Epithelial cell of proximal tubule (primary cell): ENCODE measurements at places on chromosomes 1 and 21. TPM values are rescaled to one million over a fixed set of nuclear protein-coding genes. Genes with fewer than 3 reads are reported as not detected.

YBEY gene
- 7.0 and 10.9 TPM in 2 replicates for total RNA-seq

LCE2C gene
- total RNA-seq: not detected in 2 replicates

CCDC181 gene
- total RNA-seq: 2.0 and 3.5 TPM in 2 replicates

NFASC gene
- total RNA-seq: 0.29 TPM in 2 replicates

FCRL2 gene
- not detected in 2 replicates for total RNA-seq
